GM23338 (cell line): ENCODE measurements at places on chromosomes 1 and 21. TPM values are rescaled to one million over a fixed set of nuclear protein-coding genes. Genes with fewer than 3 reads are reported as not detected.

DNA sequence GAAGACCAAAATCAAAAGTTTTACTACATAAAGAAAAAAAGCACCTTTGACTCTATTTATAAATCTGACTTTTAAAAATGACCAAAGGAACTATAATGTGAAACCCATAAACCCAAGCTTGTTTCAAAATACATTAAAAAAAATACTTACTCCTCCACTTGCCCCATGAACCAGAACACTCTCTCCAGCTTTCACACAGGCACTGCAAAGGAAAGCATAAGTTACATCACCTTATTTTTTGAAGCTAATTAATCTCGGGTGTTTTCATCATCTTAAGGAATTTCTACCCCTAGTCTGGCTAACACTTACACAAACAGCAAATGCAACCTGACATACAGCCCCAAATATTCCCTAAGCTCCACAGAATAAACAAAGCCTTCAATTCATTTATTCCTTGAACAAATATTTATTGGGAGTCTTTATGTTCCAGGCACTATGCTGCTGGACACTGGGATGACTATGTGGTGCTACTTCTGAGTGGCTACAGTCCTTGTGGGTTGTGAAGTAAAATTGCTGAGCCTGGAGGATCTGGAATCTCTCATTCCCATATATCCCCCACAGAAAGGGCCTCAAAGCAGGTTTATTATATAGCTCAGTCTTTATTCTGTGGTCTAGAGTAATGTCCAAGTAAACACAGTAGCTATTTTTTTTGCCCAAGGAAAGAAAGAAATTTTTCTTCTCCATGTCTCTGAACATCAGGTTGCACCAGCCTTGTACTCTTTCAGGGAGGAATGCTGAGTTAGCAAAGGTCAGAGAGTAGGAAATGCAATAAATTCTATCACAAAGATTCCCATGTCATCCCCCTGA lies 18.2 kb downstream of the CRYZ start:
- no peak for DNase-seq

GRCh38 chr1:20266141-20266540 lies 24.5 kb upstream of the VWA5B1 start:
- DNase-seq = no peak

GRCh38 chr1:204574865-204575163 lies 58.6 kb downstream of the MDM4 start:
- no peak for DNase-seq

DNA sequence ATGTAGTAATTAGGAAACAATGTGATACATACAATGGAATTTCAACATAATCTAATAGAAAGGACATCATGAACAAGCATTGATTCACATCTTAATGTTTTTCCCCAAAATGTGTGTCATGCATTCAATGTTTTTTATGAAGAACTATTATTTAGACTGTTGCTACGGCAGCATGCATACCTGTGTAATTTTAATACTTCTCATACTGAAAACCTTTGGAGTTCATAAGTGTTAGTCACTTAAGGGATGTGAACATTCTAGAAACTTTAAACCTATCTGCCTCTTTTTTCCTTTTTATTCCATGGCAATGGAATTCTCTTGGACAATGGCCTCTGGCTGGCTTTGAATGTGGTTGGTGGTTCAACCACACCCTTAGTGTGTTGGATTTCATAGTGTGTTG lies 48.6 kb downstream of the TMPRSS15 start:
- DNase-seq = no peak

The LRRC53 gene
- not detected in 2 replicates for total RNA-seq
